ENCODE measurements at places on chromosomes 5 and 9. TPM values are rescaled to one million over a fixed set of nuclear protein-coding genes. Genes with fewer than 3 reads are reported as not detected.

DNA sequence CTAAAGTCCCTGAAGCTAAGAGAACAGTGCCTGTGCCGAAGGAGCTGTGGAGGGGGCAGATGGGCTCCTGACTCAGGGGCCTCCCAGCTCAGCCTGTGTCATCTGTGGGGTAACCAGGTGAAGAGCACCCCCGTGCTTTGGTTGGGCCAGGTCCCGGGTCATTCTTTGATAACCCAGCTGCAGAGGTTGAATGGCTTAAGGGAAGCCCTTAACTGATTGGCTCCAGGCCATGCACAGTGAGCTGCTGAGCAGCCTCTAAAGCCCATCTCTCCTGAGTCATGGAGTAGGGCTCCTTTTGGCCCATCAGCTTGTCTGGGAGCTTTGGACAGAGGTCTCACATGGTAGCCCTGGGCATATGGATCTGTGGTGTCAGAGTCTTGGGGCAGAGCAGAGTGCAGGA is 28.7 kb downstream of the COL27A1 start:
- H3K36me3 ChIP-seq = no peaks in the 10 kb centered on the region
- H3K27ac ChIP-seq = no peak overlapping the region
- no peaks in the 10 kb centered on the region for H3K27me3 ChIP-seq
- peaks cover 2% of the 10 kb centered on the region for H3K4me1 ChIP-seq
- no peak overlapping the region for H3K4me3 ChIP-seq

GRCh38 chr5:33608344-33609041 is 167.7 kb downstream of the TARS1 start:
- H3K27ac ChIP-seq = no peak overlapping the region
- no peaks in the 10 kb centered on the region for H3K36me3 ChIP-seq
- no peaks in the 10 kb centered on the region for H3K27me3 ChIP-seq
- no peak overlapping the region for H3K4me3 ChIP-seq

The SPARC gene
- not detected for total RNA-seq

The IFNA10 gene
- total RNA-seq = not detected

- H3K36me3 ChIP-seq = no peaks in the 10 kb centered on the region
- H3K4me3 ChIP-seq = no peak overlapping the region
- no peak for DNase-seq
- H3K27ac ChIP-seq = peak overlapping the region; percentile 35
- no peaks in the 10 kb centered on the region for H3K27me3 ChIP-seq
Measured at GRCh38 chr5:39223565-39224156, 4.3 kb upstream of the FYB1 start.

DNA sequence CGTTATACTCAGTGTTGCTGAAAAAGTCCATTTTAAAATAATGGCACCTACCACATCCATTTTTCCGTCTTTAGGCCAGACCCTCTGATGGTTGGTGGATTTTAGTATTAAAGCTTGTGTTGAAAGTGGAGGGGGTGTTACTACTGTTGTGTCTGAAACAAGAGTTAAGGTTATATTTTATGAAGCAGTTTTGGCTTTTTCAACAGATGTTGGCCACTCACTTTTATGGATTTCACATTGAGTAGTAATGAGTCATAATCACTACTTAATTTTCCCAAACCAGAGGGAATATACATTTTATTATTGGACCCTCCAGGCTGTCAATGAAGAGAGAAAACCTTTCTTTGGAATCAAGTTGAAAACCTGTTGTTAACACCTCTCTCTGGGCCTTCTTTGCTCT is 88.0 kb downstream of the TRIO start:
- peaks cover 15% of the 10 kb centered on the region for H3K27me3 ChIP-seq
- H3K4me1 ChIP-seq = no peaks in the 10 kb centered on the region
- no peak overlapping the region for H3K4me3 ChIP-seq
- no peak overlapping the region for H3K27ac ChIP-seq
- H3K36me3 ChIP-seq = no peaks in the 10 kb centered on the region
- no peak for DNase-seq

The SPATA24 gene
- 4.6 TPM for total RNA-seq

The DAB2 gene
- 2.2 TPM for total RNA-seq

DNA sequence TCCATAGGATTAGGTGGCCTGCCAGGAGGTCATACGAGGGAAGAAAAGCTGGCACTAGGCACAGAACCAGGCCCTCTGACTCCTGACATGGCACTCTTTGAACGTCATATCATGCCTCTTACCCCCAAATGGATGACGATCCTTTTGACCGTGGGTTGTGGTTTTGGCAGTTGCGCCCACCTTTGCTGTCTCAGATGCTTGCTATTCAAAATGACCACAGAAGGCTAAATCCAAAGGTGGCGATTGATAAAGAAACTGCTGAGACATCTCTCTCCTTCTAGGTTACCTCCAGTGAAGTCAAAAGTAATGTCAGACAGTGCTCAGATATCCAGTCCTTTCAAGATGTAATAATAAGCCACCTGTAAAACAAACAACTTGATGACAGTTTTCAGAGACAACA is 385.0 kb downstream of the EFNA5 start:
- no peaks in the 10 kb centered on the region for H3K36me3 ChIP-seq
- H3K27me3 ChIP-seq = peaks cover 1% of the 10 kb centered on the region
- no peak overlapping the region for H3K4me3 ChIP-seq
- no peaks in the 10 kb centered on the region for H3K4me1 ChIP-seq
- no peak overlapping the region for H3K27ac ChIP-seq
- DNase-seq = no peak

- H3K27me3 ChIP-seq = no peaks in the 10 kb centered on the region
- no peaks in the 10 kb centered on the region for H3K36me3 ChIP-seq
- no peak for DNase-seq
- H3K4me1 ChIP-seq = no peaks in the 10 kb centered on the region
Measured at GRCh38 chr5:129358069-129358468, 102.0 kb upstream of the ADAMTS19 start.

DNA sequence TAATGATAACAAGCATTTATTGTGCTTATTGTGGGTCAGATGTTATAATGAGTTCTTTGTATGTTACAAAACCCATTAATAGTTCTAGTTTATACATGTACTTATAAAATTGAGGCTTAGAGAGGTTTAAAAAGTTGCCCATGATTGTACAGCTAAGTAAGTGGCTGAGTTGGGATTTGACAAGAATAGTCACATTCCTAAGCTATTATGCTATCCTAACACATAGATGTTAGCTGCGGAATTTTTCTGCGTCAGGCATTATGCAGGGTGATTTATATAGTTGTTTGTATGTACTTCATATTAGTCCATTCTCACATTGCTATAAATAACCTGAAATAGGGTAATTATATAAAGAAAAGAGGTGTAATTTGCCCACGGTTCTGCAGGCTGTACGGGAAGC is 12.5 kb downstream of the COMMD10 start:
- H3K36me3 ChIP-seq = peaks cover 89% of the 10 kb centered on the region
- no peak overlapping the region for H3K4me3 ChIP-seq
- no peak for DNase-seq

- DNase-seq = no peak
- no peak overlapping the region for H3K4me3 ChIP-seq
- peaks cover 4% of the 10 kb centered on the region for H3K36me3 ChIP-seq
Measured at GRCh38 chr5:155290937-155291336, 277.4 kb downstream of the KIF4B start.

The CDKN2B-AS1 gene
- total RNA-seq = not detected

- H3K27me3 ChIP-seq = no peaks in the 10 kb centered on the region
- no peak overlapping the region for H3K4me3 ChIP-seq
- no peak overlapping the region for H3K27ac ChIP-seq
- no peak for DNase-seq
Measured at GRCh38 chr5:53890490-53890889, 330.1 kb downstream of the NDUFS4 start.

The PAX5 gene
- 8.7 TPM for total RNA-seq

DNA sequence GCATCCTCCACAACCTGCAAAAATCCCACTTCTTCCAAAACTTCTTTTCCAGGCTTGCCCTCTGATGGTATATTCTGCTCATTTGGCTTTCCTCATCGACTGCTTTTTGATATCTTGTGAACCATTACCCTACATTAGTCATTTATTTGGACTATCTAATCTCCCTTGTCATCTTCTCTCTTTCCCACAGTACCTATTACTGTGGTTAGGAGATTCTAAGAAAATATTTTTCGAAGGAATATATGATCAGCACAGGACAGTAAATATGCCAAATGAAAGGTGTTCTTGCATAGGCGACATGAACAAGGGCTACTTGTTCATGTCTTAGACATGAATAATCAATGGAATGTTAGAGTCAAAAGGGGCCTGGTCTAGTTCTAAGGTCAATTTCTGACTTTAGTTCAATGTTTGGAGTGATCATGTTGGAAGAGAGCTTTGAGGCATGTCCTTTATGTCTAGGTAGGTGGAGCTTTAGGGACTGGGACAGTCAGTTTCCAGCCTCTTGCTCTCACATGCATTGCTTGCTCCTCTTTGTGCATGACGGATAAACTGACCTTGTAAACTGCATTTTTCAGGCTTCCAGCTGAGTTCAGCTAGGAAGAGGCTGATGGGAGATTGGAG is 243.4 kb upstream of the RPS23 start:
- H3K36me3 ChIP-seq = no peaks in the 10 kb centered on the region
- no peak overlapping the region for H3K4me3 ChIP-seq
- H3K4me1 ChIP-seq = no peaks in the 10 kb centered on the region
- DNase-seq = no peak
- no peaks in the 10 kb centered on the region for H3K27me3 ChIP-seq

DNA sequence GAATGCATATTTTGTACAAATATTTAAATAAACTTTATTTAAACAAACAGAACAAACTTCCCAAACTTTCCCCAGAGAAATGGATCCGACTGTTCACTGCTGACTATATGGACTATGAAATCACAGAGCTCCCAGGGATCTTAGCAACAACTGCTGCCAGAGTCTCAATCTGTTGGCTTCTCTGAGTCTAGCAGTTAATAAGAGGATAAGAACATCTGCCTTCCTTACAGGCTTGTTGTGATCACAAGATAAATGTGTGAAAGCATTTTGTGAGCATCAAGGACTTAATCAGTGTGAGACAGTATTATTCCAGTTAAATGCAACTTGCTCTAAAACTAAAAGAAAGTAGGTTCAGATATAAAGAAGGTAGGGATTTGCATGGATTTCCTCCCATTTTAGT is 31.4 kb upstream of the MYOT start:
- peaks cover 8% of the 10 kb centered on the region for H3K36me3 ChIP-seq
- H3K4me3 ChIP-seq = no peak overlapping the region
- no peak for DNase-seq
- no peaks in the 10 kb centered on the region for H3K27me3 ChIP-seq
- no peak overlapping the region for H3K27ac ChIP-seq

DNA sequence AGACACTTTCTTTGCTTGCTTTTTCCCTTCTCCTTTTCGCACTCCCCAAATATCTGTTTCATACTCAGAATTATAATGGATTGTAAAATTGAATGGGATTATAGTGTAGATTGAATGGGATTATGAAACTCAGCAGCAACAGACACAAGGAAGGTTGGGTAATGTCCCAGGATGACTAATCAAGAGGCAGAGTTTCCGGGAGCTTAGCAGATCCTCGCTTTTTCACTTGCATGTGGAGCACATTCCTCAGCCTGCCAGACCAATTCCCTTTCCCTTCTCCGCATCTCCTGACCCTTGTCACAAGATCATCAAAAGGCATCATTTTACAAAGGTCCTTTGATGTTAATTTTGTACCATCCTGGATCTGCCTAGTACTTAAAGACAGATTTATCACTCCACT is 55.1 kb upstream of the SLC1A1 start:
- H3K36me3 ChIP-seq = no peaks in the 10 kb centered on the region
- H3K4me3 ChIP-seq = no peak overlapping the region
- DNase-seq = no peak
- peaks cover 5% of the 10 kb centered on the region for H3K4me1 ChIP-seq
- no peak overlapping the region for H3K27ac ChIP-seq

GRCh38 chr9:137023583-137023991 is 4.5 kb downstream of the ABCA2 start:
- H3K27ac ChIP-seq = no peak overlapping the region
- no peak for DNase-seq
- H3K4me1 ChIP-seq = peaks cover 28% of the 10 kb centered on the region
- no peaks in the 10 kb centered on the region for H3K36me3 ChIP-seq
- no peaks in the 10 kb centered on the region for H3K27me3 ChIP-seq

- H3K4me3 ChIP-seq = peak overlapping the region; percentile 57
- H3K4me1 ChIP-seq = peaks cover 83% of the 10 kb centered on the region
- H3K27ac ChIP-seq = peak overlapping the region; percentile 83
Measured at GRCh38 chr5:68240771-68241170, 25.2 kb downstream of the PIK3R1 start.

GRCh38 chr5:96017951-96018350 is 56.3 kb upstream of the ELL2 start:
- H3K36me3 ChIP-seq = no peaks in the 10 kb centered on the region
- H3K4me1 ChIP-seq = no peaks in the 10 kb centered on the region
- no peak for DNase-seq
- no peak overlapping the region for H3K4me3 ChIP-seq
- no peak overlapping the region for H3K27ac ChIP-seq
- H3K27me3 ChIP-seq = peaks cover 2% of the 10 kb centered on the region

- no peaks in the 10 kb centered on the region for H3K4me1 ChIP-seq
- no peak for DNase-seq
- H3K27ac ChIP-seq = no peak overlapping the region
- no peak overlapping the region for H3K4me3 ChIP-seq
- no peaks in the 10 kb centered on the region for H3K27me3 ChIP-seq
Measured at GRCh38 chr5:88748666-88749065, 134.3 kb downstream of the MEF2C start.

DNA sequence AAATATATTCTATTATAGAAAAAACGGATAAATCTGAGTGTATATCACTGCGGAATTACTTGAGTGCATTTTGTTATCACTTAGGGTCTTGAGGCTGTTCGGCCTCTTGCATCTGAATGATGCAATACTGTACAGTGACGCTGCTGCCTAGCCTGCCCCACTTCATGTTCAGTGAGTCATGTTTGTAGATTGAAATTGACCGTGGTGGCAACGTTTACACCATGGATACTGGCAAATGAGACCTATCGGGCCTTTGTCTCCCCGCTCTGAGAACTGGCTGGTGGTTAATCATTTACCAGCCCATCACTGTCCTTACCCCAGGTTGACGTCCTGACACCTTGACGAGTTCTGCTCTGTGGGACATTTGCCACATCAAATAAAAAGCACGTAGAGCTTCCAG is 510.1 kb upstream of the ADAMTS16 start:
- no peak overlapping the region for H3K4me3 ChIP-seq
- H3K27ac ChIP-seq = no peak overlapping the region
- H3K27me3 ChIP-seq = no peaks in the 10 kb centered on the region
- DNase-seq = no peak
- no peaks in the 10 kb centered on the region for H3K36me3 ChIP-seq

The DMAC1 gene
- total RNA-seq = 35.7 TPM

The CBY3 gene
- 0.99 TPM for total RNA-seq

Measured in naive thymus-derived CD8-positive, alpha-beta T cell (primary cell).